ENCODE measurements at places on chromosomes 7 and 10.

GRCh38 chr10:4057725-4058513, 272.9 kb upstream of the KLF6 start:
- no peak for DNase-seq

GRCh38 chr10:69088801-69089501, 1.0 kb downstream of the SRGN start:
- DNase-seq: no peak

DNA sequence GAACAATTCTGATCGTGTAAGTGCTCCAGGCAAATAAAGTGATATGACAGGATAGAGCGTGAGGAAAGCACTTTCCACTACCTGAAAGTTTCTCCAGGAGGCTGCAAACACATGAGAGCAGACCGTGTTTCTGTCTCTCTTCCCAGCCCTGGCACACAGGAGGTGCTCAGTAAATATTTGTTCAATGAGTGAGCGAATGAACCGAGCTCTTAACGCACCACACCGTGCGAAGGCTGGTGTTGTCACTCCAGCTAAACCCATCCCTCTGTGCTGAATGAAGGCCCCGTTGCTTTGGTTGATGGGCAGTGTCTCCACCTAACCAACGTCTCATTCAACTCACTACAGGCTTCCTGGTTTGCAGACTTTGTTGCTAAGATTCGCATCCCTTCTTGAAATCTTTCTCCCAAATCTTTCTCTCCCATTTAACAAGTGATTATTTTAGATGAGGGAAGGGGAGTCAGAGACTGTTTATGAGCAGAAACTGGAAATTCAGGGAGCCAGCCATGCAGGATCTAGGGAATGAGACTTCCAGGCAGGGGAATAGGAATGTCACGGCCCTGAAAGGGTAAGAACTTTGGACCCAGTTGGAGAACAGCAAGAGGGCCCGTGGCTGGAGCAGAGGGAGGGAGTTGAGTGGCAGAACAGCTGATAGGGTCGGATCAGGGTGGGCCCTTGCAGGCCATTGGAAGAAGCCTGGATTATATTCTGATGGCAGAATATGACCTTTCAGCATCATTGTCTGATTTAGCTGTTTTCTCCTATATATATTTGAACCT, 282.6 kb downstream of the CAMK1D start:
- no peak for DNase-seq

- no peak for DNase-seq
Observed at GRCh38 chr7:27109466-27110185, 7.1 kb upstream of the HOXA2 start.

GRCh38 chr10:14032406-14032998, 298.2 kb downstream of the FRMD4A start:
- no peak for DNase-seq

GRCh38 chr10:12218991-12219390, 23.0 kb downstream of the CDC123 start:
- no peak for DNase-seq

DNA sequence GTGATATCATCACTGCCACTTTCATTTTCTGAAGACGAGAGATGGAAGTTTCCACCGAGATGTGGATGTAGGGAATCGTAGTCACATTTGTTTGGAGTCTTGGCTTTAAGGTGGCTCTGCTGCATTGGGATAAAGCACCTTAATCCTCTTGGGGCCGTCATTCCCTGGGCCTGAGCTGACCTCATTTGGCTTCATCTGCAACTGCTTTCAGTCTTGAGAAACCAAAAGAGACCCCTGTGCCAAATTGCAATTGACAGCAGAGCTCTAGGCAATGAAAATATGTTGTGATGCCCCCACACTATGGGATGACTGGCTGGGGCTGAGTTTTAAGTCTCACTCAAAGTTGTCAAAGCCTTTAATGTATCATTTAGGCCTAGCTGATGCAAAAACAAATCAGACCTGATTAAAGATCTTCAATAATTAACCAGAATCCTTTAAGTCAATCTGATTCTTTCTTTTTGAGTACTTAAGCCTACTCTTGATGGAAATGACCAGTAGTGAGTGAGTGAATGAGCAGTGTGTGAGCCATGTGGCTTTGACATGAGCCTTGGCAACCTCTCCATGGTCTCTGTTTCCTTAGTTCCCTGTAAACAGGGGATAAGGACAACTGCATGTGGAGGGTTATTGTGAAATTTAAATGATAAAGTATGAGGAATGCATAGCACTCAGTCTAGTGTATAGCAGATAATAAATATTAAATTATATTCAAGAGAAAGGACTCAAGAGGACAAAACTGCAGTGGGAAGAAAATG, 155.0 kb downstream of the BMPER start:
- no peak for DNase-seq

DNA sequence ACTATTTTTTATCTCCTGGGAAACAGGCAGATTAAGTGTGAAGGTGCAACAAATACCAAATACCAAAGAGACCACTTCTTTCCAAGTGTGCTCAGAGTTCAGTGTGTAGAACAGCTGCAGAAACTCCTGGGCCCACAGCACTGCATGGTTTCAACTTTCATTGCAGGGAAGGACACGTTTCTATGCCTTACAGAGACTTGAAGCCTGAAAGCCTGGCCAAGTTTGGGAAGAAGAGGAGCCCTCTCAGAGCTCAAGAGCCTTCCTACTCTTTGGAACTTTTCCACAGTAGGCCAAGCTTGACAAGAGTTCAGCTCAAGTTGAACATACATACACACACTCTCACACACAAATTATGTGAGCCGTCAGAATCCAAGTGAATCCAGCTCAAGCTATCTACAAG, 2.5 kb downstream of the HOXA4 start:
- DNase-seq: no peak

DNA sequence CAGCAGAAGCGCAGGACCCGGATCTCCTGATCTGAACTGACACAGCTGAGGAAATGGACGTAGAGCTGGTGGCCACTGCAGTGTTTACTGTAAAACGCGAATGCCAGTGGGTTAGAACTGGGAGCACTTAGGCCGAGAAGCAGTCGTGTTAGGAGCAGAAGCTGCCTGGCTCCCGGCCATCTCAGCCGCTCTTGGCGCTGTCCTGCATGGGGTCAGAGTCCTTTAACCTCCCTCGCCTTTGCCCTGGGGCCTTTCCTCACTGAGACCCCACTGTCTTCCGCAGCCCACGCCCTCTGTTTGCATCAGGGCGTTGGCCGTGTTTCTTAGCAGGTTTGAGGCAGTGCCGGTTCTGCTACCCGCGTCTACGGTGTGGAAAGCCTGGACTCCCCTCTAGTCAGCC, 24.6 kb downstream of the DYNC2I1 start:
- no peak for DNase-seq

DNA sequence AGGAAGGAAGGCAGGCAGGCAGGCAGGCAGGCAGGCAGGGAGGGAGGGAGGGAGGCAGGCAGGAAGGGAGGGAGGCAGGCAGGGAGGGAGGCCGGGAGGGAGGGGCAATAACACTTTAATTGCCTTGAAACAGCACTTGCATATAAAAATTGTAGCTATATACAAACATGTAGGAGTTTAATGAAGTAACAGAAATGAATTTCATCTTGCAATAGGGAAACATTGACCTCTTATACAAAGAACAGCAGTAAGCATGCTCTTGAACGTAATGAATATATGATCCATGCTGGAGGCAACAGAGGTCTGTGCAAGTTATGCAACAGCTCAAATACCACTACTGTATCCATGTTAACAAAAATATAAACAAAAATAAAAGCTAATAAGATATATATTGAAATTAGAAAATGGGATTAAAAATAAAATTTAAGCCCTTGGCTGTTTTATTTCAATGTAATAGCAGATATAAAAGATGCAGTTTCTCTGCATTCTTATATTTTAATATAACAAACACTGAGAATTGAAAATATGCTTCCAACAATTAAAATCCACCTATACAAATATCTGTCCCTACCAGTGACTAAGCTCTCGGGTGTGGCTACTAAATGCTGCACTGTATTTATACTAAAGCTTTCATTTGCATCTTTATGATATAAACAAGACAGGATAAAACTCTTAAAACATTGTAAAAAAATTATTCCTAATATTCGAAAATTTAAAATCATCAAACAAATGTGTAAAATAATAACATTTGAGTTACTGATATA, 50.3 kb downstream of the CACNA2D1 start:
- DNase-seq: no peak

DNA sequence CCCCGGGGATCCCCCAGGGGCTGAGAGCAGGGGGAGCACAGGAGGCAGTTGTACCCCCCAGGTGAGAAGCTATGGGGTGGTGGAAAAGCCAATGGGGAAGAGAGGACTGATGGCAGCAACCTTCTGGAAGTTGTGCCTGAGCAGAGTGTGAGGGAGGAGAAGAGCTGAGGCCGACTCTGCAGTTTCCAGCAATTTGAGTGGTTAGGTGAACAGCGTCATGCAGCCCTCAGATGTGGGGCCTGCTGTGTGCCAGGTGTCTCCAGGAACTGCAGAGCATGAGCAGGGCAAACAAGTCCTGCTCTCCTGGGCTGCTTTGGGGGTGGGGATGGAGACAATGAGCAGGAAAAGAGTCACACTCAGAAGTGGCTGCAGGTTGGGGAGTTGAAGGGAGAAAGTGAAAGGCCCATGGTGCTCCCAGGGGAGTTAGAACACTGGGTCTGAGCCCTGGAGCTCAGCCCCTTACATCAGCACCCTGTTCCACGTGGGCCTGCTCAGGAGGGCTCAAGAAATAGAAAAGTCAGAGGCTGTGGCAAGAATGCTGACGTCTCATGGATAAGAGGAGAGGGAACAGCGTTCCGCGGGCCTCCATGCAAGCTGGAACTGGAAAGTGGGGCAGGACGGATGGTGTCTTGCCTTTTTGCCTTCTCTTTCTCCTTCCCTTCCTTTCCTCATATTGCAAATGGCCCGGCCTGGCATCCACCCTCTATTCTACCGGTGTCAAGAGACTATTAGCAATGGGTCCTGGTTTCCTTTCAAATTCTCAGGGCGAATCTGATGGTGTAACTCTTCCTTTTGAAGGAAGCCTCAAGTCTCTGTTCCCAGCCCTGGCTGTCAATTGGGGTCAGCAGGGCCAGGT, 4.0 kb upstream of the AFAP1L2 start:
- DNase-seq: no peak

DNA sequence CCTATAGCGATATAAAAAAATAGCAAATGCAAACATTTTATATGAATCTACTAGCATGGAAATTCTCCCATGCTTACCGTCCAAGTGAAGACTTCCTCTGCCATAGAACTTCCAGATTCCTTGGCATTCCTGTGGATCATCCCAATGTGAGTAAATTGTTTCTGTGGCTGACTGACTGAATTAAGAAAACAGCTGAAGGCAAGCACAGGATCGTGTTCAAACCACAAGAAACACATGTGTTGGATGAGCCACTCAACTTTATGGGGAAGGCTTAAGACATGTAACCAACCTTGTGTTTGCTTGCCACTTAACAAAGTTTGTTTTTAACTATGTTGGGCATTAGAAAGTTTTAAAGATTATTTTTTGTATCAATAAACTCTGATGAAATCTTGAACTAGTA, 2.6 kb upstream of the MYPN start:
- no peak for DNase-seq

- DNase-seq: no peak
Observed at GRCh38 chr7:2763597-2763996, 75.6 kb downstream of the AMZ1 start.

DNA sequence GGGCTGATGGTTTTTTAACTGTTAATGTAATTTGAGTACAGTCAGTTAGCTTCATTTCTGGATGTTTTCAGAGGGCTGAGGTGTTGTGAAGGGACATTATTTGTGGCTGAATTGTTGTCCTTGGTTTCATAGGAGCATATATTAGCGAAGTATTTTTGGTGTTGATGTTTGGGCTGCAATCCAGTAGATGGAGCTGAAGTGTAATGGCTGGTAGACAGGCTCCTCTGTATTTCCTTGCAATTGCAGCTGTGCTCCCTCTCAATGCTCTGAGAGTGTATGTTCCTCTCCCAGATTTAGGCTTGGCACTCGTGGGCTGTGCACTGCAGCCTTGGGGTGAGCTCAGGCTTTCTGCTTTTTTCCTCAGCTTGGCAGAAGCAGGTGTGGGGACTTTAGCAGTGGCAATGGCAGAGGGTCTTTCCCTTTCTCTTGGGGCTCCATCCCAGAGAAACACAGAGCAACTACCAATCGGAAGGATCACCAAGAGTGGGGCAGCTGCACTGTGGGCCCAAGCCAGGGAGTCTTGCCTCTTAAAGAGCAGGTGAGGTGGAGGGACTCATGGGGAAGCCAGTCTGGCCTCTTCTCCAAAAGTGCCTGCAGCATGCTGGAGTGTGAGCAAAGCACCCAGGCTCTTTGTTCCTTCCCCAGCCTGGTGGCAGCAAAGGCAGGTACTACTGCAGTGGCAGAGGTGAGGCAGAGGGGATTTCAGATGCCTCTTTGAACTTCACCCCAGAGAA, 544.4 kb downstream of the SH2D4B start:
- DNase-seq: no peak

DNA sequence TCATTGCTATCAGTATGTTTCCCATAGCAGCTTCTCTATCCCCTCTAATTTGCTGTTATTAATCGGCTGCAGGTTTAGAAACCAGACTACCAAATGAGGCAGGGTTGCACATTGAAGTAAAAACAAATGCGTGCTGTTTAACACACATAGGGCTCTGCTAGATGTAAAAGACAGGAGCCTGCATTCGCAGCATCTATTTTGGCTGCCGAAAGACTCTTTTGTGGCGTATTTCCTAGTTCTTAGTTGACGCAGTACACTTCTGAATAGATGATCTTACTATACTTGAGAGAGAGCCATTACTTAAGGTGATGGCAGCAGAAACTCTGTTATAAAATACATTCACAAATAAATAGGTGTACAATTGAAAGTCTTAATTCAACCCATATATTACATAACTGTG, 21.4 kb downstream of the SGCE start:
- DNase-seq: no peak

GRCh38 chr10:114374053-114374791, 30.1 kb downstream of the AFAP1L2 start:
- DNase-seq: no peak

GRCh38 chr10:84269773-84270172, 24.9 kb downstream of the RGR start:
- DNase-seq: no peak

DNA sequence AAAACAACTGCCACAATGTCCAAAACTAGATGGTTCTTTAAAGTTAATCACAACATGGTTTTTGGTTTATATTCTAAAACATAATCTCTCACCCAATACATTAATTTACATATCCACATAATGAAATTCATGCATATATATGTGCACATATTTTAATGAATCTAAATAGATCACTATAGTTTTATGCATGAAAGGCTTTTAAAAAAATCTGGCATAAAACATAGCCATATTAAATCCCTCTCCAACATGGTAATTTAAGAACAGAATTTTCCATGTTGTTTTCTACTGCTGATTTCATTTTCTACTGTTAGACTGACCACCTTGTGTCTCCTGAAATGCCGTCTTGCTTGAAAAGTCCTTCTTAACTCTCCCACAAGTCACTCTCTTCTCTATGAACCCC, 196.1 kb upstream of the AOAH start:
- no peak for DNase-seq

GRCh38 chr10:78602201-78602932, 466.4 kb upstream of the ZMIZ1 start:
- no peak for DNase-seq

DNA sequence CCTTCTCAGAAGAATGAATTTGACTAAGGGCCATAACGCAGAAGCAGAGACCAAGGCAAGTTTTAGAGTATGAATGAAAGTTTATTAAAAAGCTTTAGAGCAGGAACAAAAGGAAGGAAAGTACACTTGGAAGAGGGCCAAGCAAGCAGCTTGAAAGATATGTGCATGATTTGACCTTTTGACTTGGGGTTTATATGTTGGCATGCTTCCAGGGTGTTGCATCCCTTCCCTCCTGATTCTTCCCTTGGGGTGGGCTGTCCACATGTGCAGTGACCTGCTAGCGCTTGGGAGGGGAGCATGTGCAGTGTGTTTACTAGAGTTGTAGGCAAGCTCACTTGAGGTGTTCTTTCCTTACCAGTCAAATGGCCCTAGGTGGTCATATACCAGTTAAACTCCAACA, 37.9 kb upstream of the LRRN3 start:
- DNase-seq: no peak

- DNase-seq: no peak
Observed at GRCh38 chr10:87860156-87860795, 3.1 kb downstream of the KLLN start.
